Right renal cortex interstitium (tissue), 3 donors: ENCODE measurements at places on chromosomes 2 and 18.

GRCh38 chr18:63511285-63511684 is 30.9 kb upstream of the SERPINB12 start:
- no peak for DNase-seq

GRCh38 chr2:102264952-102265351 is 46.4 kb upstream of the IL1RL1 start:
- no peak for DNase-seq

- DNase-seq = no peak
These were observed 133.9 kb downstream of the MAP4K4 start for GRCh38 chr2:101831351-101831865.

- DNase-seq = no peak
These were observed 85.3 kb downstream of the LDLRAD4 start for GRCh38 chr18:13303756-13304364.

GRCh38 chr2:28544405-28544921 is 48.6 kb downstream of the PLB1 start:
- no peak for DNase-seq

- no peak for DNase-seq
These were observed 127.1 kb downstream of the SRBD1 start for GRCh38 chr2:45483997-45484396.

DNA sequence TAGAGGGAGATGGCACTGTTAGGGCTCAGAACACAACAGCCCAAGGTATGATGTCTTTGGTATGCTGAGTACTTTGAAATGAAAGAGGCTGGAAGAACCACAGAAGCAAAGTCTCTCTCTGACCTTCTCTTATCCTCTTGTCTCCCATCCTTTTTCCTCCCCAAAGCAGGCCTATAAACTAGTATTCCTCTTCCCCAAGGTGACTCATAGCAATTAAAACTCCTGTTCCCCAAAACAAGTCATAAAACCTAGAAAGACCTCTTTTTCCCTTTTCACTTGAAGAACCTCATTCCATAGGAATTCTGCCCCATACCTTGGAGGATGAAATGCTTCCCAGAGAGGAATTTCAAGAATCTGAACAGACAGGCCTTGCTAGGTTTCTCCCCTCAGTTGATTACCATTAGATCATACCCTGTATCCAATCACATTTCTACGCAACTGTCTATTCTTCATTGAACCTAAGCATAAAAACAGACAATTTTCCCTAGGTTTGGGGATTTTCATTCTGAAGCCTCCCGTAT is 25.7 kb downstream of the MDH1 start:
- no peak for DNase-seq
